Astrocyte (in vitro differentiated cells and primary cell): ENCODE measurements at places on chromosomes 2 and 18. TPM values are rescaled to one million over a fixed set of nuclear protein-coding genes. Genes with fewer than 3 reads are reported as not detected.
A peak's percentile ranks its signal among the peaks of the same experiment; 100 is the strongest.

GRCh38 chr18:73461780-73462059 is 593.9 kb upstream of the NETO1 start:
- peak; percentile 23 for DNase-seq

GRCh38 chr18:44149706-44150105 is 531.0 kb upstream of the SETBP1 start:
- peak; percentile 92 for DNase-seq

GRCh38 chr18:23580677-23581367 is 5.5 kb downstream of the NPC1 start:
- DNase-seq, result peak; percentile 91

PSMA8 gene
- not detected in 2 replicates for total RNA-seq

DNA sequence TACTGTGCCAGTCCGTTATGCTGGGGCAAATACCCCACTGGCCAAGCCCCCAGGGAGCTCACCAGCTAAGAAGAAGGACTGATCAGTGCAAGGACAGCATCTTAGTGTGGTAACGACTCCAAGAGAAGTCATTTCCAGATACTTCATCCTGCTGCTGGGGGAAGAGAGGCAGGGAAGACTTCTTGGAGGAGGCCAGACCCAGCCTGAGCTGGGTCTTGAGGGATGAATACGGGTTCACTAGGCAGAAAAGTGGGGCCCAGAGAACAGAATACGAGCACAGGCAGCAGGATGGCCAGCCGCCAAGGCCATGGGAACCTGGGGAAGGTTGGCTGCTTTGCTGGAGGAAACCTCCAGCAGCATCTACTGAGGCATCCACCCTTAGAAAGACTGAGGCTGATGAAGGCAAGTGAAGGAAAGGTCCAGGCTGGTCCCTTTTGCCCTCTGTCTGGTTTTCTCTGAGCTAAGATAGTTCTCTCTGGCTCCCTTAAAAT is 84.1 kb downstream of the GLI2 start:
- DNase-seq, result peak; percentile 2

DNA sequence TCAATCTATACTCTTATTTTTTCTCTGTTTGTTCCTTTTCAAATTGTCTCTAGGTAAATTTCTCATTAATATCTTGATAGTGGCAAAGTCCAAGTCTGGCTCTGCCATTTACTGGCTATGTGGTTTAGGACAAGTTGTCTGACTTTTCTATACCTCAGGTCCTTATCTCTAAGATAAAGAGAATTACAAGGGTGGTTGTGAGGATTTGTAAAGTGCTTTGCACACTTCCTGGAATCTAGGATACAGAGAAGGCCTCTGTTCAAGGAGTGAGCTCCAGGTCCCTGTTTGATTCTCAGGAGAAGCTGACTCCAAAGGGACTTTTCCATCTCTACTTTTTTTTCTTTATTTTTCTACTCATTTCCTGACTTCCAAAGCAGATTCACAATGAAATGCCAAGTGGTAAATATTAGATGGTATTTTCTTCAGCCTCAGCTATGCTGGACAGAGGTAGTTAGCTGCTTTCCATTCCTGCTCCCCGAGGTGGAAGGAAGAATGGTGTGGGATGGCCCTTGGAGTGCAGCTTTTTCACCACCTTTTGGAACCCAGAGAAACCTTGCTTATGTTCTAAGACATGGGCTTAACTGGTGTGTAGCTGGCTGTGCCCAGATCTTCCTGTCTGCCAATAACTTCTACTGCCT is 90.5 kb downstream of the GALNT1 start:
- no peak for DNase-seq

- no peak for DNase-seq
Measured at GRCh38 chr2:146207417-146207816, 1637.4 kb upstream of the ACVR2A start.

- no peak for DNase-seq
Measured at GRCh38 chr2:120602251-120602650, 133.4 kb upstream of the GLI2 start.

RGPD3 gene
- total RNA-seq, result 0.10 and 0.16 TPM in 2 replicates
